ENCODE measurements at places on chromosomes 16 and 17.

DNA sequence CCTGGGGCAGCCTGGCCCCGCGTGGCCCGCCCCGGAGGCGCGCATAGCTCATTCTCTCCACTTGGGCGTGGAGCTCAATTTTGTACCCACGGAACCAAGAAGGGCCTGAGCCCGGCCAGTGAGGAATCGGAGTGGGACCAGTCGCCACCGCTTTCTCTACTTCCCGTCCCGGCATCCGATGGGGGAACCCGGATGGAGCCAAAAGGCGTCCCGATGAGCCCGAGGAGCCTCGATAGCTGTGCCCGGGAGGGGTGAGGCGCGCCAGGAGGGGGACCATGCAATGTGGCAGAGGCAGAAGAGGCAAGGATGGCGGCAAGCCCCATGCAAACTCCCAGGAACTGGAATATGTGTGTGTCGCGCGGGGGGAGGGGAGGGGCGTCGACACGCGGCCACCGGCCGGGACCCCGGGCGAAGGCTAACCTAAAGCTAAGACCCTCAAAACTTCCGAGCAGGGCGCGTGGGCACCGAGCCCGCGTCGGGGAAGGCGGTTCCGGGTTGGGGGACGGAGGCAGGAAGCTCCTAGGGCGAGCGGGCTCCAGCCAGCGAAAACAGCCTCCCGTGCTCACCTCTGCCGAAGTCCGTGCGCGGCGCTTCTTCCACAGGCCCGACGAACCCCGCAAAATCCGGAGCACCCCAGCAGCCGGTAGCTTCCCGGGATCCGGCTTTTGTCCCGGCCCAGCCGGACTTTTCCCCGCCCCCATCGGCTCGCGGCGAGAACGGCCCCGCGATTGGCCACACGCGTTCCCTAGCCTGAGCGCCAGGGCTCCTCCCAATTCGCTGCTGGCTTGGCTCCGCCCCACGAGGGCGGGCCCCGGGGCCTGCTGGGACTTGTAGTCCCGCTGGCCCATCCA is at the start of gene ACLY:
Gene ACLY, minus strand, starts transcription at position 638 of the 851 bp plus-strand sequence. CDS start 5,078 bp downstream, outside the sequence.
- DNase-seq: peak; percentile 97

DNA sequence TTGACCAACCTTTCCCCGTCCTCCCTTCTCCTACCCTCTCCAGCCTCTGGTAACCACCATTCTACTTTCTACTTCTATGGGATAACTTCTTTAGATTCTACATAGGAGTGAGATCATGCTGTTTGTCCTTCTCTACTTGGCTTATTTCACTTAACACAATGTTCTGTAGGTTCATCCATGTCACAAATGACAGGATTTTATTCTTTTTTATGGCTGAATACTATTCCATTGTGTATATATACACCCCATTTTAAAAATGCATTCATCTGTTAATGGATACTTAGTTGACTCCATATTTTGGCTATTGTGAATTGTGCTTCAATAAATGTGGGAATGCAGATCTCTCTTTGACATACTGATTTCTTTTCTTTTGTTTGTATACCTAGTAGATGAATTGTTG is 115.0 kb downstream of the RAB11FIP4 start:
- no peak for DNase-seq

DNA sequence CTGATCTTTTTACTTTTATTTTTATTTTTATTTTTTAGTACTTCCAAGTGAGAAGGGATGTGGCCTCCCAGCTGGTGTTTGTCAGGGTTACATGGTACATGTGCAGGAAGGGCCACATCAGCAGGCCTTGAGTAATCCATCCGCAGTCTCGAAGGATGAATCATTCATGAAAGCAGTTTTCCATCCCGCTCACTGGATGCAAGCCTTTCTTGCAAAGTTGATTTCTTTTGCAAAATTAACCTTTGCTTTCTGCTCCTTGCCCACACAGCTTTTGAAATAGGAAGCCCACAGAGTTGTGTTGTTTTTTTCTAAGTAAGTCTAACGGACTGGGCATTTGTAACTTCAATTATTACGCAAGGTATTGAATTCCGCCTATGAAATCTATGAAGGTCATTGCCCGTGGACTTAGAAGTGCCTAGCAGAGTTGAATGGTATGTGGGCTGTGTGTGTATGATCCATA is 157.4 kb downstream of the PRKCA start:
- peak; percentile 99 for DNase-seq

- peak; percentile 21 for DNase-seq
Observed at GRCh38 chr17:31699281-31699680, 159.8 kb downstream of the COPRS start.

GRCh38 chr17:51258756-51259563 is 889 bp downstream of the MBTD1 start:
- peak; percentile 80 for DNase-seq

- peak; percentile 44 for DNase-seq
Observed at GRCh38 chr17:68600931-68601564, at the start of gene FAM20A. TSS of gene FAM20A (minus strand) at chr17:68601367. CDS start at chr17:68600666, 701 bp downstream.

GRCh38 chr16:57427307-57427706 is 19.9 kb downstream of the CIAPIN1 start:
- no peak for DNase-seq

DNA sequence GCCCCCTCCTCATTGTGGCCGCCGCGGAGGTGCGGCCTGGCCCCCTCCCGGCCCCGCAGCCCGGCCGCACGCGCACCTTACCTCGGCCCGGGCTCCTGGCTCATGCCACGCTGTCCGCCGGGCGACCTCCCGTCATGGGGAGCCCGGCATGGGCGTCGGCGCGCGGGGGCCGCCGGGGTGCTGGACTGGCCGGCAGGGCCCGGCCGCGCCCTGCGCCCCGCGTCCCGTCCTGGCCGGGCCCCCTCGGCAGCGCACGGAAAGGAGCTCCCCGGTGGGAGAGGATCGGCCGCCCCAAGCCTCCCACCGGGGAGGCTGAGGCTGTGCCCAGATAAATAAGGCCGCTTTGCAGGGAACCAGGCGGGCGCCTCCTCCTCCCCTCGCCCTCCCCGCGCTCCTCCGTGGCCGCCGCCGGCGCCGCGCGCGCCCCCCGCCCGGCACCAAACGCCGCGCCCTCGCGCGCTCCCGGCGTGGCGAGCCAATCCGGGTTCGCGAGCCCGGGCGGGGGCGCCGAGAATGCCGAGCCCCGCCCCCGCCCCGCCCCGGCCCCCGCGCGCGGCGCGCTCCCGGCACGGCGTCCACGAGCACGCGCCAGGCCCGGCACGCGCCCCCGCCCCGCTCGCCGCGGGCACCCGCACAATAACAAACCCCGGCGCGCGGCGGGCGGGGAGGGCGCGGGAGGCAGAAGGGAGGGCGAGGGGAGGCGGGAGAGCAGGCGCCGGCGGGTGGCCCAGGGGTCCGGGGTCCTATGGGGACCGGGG is at the start of gene FBXL16:
Gene FBXL16, minus strand, starts transcription at position 371 of the 758 bp plus-strand sequence. CDS start 8,396 bp downstream, outside the sequence.
- no peak for DNase-seq

DNA sequence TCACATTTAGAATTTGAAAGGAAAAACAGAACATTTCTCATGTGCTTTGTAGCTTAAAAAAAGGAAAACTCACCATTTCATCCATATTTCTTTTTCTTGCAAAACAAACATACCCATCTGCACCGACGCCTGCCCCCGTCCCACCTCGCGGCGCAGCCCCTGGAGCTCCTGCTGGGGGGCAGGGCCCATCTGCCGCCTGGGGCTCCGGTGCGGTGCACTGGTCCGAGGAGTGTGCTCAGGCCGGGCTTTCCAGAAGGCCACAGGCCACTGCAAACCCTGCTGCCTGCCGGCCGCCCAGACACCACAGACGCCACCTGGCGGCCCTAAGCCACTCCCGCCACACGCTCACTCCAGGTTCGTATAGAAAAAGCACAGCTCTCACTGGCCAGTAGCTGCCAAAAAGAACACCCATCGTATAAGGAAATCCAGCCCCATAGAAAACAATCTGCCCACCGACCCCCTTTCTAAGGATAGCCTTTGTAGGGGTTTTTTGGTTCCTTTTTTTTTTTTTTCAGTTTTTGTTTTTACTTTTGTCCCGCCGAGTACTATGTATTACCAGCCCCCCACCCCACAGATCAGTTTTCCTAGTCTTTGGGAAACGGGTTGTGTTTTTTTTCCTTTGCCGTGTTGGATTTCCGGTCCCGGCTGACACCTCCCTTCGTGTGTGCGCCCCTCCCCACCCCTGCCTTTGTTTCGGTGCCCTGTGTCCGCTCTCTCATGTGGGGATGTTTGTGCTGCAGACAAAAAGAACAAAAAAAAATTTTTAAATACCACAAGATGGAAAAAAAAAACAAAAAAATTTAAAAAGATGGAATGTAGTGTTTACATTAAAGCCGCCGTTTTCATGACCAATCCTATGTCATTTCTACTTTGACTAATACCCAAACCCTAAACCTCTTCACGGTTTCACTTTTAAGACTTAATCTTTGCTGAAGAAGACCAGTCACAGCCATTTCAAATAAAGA is 68.8 kb downstream of the AMFR start:
- peak; percentile 76 for DNase-seq

DNA sequence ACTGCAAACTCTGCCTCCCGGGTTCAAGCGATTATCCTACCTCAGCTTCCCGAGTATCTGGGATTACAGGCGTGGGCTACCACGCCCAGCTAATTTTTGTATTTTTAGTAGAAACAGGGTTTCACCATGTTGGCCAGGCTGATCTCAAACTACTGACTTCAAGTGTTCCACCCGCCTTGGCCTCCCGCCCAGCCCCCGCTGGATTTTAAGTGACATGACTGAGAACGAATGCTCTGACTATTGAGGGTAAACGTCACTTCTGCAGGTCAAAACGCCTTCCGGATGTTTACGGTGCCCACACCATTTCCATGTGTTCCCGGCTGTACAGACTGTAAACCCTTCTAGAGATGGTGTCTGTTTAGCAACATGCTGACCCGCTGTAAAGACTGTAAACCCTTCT is 22.8 kb downstream of the PITPNA start:
- no peak for DNase-seq

DNA sequence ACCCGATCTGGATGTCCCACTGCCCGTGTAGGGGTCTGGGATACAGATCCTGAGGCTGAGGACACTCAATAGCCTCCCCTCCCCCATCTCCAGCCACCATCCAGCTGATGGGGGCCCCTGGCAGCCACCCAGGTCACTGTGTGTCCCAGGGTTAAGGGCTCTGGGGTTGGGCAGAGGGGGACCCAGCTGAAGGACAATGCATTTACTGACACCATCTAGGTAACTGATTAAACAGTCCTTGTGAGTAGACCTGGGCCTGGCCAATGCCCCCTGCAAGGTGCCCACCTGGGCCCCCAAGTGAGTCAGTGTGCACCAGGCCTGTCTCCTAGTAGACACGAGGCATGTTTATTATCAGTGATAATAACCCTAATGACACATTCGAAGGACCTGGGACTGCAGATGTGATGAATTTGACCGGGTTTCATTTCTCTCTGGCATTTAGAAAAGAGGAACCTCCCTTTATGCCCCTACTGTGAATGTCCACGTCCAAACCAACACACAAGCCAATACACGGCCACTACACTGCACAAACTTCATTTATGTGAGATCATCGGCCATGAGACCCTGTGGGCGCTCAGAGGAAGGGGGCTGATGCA is 261.9 kb upstream of the FOXF1 start:
- DNase-seq: no peak

GRCh38 chr17:59839651-59840328 is 53.0 kb downstream of the TUBD1 start:
- peak; percentile 38 for DNase-seq

GRCh38 chr16:21260870-21261791 is 17.0 kb downstream of the CRYM start:
- DNase-seq: no peak

DNA sequence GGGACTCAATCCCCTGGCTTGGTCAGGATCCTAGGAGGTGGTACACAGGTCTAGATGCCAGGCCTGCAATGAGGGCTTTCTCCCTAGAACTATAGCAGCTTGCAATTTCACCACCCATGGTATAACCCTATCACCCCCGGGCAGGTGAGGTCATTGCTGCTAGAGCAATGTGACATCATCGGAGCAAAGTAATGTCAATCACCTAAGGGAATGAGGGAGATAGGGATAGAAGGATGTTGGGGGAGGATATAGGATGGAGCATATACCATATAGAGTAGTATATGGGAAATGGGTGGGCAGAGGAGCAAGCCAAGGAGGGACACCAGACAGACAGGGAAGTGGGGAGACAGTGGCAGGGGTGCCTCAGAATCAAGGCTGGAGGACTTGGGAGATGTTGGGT is 3.3 kb downstream of the KCNH4 start:
- no peak for DNase-seq

DNA sequence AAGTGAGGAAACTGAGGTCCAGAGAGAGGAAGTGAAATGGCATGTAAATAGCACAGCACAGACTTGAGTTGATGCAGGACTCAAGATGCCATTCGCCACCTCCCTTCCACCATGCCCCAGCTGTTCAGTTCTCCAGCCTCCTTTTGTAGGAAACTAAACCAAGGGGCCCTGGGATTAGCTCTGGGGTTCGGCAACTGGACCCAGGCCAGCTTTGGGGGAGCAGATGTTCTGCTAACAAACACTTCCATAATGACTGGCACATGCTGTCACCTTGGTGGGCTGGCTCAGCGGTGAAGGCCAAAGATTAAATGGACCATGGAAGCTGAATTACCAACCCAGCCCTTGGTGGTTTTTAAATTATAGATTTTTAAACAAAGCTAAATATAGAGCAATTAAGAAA is 77.0 kb downstream of the IRX6 start:
- DNase-seq: no peak

GRCh38 chr16:5196204-5196603 is 98.6 kb upstream of the EEF2KMT start:
- no peak for DNase-seq

- DNase-seq: no peak
Observed at GRCh38 chr16:72025404-72026114, 17.0 kb downstream of the DHODH start.

- no peak for DNase-seq
Observed at GRCh38 chr16:568401-569258, 1.1 kb upstream of the PIGQ start.

DNA sequence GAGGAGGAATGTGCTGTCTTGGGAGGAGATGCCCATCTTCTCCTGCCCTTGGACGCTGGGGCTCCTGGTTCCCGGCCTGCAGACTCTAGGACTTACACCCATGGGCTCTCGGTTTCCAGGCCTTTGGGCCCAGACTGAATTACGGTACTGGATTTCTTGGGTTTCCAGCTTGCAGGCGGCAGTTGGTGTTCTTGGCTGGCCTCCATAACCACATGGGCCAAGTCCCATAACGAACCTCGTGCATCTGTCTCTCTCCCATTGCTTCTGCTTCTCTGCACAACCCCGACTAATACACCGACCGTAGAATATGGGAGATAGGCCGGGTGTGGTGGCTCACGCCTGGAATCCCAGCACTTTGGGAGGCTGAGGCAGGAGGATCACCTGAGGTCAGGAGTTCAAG is 162.6 kb downstream of the SDK2 start:
- DNase-seq: no peak

DNA sequence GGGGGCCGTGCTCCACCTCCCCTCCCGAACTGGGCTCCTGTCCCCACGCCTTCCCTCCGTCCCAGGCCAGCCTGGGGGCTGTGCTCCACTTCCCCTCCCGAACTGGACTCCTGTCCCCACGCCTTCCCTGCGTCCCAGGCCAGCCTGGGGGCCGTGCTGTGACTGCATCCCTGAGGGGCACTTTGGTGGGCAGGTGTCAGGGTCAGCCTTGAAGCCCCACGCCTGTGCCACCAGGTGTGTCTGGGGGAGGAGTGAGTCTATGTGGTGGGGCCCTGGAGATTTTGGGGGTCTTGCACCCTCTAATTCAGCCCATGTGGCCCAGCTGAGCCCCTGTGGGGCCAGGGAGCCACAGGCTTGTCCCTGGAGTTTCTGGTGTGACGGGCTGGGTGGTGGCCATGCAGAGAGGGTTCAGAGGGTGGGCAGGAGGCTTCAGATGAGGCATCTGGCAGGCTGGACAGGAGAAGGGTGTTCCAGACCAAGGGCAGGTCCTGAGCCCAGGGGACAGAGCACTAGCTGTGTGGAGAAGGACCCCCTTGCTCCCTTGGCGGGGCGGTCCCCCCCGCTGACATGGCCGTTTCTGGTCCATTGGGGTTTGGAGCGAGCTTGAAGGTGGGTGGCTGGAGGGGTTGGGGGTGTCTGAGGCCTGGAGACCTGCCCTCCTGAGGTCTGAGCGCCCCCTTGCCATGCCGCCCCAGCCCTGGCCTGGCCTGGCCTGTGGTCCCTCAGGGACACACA is 8.2 kb downstream of the NHERF2 start:
- no peak for DNase-seq
